ENCODE measurements at places on chromosomes 2 and 18.

DNA sequence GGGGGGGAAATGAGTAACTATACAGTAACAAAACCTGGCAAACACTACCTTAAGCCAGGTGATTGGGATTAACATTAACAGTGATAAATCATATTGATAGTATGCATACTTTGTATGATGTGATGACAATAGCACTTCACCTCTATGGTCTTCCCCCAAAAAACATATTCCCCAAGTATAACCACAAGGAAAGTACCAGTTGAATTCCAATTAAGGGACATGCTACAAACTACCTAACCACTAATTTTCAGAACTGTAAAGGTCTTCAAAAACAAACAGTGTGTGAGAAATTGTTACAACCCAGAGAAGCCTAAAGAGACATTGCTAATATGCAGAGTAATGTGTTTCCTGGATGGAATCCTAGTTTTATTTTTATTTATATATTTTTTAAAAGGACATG lies 152.4 kb downstream of the ZRANB3 start:
- no peak for DNase-seq

- DNase-seq, result no peak
These were observed 42.3 kb downstream of the FAM124B start for GRCh38 chr2:224359569-224359968.

DNA sequence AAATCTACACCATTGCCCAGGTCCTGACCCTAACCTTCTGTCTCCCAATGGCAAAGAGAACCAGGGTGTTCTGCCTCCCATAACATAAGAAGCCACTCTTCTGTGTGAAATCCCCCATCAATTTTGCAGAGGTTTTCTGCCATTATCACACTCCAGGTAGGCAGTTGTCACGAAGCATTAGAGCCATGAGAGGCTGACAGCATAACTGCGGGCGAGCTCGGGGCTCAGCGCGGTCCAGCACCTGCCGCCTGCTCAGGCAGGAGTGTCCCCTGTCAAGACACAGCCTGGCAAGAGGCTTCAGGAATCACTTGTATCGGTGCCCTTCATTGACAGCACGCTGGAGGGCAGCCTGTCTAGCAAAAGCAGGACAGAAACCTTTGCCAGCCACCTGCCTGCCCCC lies 251.2 kb downstream of the SATB2 start:
- no peak for DNase-seq

GRCh38 chr2:72013726-72014125 lies 133.9 kb downstream of the CYP26B1 start:
- no peak for DNase-seq

DNA sequence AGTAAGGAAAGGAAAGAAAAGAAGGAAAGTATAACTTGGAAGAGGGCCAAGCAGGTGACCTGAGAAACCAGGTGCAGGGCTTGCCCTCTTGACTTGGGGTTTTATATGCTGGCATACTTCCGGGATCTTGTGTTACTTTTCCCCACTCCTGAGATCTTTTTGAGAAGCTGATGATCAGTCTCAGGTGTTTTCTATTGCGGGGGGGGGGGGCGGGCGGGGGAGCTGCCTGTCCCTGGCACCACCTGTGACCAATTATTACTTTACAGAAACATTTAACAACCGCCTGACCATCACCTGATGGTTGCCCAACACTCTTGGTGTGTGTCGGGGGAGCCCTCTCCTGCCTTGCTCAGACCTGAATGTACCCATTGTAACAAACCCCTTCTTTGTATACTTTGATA lies 6.9 kb upstream of the CASP10 start:
- DNase-seq, result no peak

- DNase-seq, result no peak
These were observed 896.2 kb downstream of the CCDC85A start for GRCh38 chr2:57080035-57080434.

- peak; percentile 86 for DNase-seq
These were observed 82.0 kb upstream of the RANBP2 start for GRCh38 chr2:108637304-108637669.
